ENCODE measurements at places on chromosomes 5 and 9.

- no peak for DNase-seq
These were observed 63.9 kb downstream of the PCDH1 start for GRCh38 chr5:141814064-141814964.

DNA sequence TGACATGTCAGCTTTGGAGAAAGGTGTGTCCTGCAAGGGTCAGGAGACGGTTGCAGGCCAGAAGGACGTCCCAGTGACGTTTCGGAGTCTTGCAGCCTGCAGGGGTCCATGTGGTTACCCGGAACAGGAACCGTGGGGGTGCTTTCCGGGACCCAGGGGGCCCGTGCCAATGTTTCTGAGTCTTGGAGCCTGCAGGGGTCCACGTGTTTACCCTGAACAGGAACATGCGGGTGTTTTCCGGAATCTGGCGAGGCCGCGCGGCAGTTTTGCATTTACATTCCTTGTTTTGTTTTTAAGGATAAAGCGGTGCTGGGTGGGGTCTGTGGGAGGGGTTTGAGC is 30.6 kb downstream of the NKD2 start:
- no peak for DNase-seq

DNA sequence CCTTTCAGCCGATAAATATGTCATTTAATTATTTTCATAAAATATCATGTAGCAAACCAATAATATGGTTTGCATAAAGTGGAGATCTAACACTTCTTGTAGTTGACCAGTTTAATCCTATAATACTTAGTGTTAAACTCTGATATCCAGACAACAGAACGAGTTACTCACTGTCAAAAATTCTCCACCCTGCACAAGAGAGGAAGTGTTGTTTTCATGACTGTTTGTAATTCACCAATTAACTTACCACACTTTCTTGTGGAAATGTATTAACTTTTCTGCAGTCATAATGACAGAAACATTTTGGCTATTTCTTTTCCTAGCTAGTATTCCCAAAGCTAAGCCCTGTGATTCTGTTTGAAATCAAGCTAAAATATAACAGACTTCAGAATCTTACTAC is 555.3 kb upstream of the FTMT start:
- no peak for DNase-seq

GRCh38 chr9:123756484-123757106 is 173.3 kb downstream of the DENND1A start:
- DNase-seq, result no peak

GRCh38 chr9:81626511-81626910 is 62.8 kb downstream of the TLE1 start:
- DNase-seq, result no peak

DNA sequence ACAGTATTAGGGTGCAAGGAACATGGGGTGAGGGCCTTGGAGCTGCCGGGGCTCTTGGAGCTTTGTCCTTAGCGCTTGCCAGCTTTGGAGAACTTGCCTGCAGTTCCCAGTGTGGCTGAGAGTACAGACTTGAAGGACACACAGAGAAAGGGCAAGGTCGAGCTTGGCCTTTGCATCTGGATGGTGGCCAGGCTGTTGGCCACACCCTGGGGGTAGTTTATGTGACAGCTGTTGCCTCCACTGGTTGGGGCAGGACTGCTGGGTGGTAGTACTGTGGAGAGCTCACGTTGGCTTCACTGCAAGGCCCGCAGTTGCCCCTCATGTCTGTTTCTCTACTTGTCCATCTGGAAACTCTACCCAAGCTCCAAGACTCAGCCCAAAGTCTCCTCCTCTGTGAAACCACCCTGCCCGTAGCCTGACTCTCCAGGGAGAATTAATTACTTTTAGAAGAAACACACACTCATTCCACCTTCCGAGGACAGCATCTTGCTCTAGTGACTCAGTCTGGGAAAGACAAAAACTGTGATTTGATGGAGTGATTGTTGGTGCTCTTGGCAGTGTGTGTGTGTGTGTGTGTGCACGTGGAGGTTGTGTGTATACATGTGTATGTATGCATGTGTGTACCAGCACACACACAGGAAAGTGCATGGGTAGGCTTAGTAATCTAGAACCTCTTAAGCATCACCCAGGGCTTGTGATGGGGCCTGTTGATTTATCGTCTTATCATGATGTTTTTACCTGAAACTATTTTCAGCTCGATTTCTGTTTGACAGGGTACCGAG is 57.8 kb downstream of the TENT4A start:
- no peak for DNase-seq

DNA sequence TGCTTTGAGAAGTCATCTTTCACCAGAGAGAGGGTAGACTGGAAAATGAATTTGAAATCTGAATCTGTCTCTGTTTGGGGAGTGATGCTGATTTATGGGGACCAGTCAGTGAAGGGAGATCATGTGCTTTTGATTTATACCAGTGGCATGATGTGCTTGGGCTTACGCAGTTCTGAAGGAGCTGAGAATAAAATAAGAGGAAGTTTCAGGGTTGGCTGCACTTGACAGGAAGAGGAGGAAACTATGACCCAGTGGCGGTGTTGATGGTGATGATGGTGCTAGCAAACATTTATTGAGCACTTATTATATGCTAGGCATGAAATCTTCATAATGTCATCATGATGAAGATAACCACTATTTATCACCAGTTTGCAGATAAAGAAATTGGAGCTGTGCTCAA is 136.4 kb upstream of the GLRA1 start:
- no peak for DNase-seq

DNA sequence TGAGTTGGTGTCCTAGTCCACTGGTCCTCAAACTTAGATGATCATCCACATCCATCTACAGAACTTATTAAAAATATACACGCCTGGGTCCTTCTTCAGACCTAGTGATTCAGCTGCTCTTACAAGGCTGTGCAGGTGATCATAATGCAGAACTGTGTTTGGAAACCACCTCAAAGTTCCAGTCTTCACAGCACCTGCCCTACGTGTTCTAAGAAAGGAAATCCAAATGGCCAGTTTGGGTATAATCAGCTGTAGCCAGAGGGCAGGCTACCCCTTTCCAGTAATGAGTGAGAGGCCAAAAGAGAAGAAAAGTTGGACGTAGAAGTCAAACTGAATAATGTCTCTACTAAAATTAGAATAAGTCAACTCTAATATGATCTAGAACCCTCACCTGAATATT is 15.4 kb downstream of the REEP5 start:
- DNase-seq, result no peak

DNA sequence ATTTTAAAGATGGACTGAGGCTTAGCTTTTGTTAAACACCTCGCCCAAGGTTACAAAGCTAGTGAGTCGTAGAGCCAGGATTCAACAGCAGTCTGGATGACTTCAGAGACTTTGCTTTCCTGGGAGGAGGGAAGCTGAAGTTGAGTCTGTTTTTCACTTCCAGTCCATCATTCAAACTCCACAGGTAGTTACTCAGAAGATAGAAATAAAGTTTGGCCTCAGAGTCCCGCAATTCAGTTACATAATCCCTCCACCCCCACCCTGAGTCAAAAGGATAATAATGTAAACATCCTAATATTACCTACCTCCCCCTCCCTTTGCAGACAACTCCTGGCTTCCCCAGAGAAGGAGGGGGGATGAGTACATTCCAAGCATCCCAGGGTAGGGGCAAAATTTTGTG is 8.1 kb downstream of the HBEGF start:
- DNase-seq, result no peak

GRCh38 chr9:130938184-130938651 is 829 bp downstream of the FIBCD1 start:
- no peak for DNase-seq

DNA sequence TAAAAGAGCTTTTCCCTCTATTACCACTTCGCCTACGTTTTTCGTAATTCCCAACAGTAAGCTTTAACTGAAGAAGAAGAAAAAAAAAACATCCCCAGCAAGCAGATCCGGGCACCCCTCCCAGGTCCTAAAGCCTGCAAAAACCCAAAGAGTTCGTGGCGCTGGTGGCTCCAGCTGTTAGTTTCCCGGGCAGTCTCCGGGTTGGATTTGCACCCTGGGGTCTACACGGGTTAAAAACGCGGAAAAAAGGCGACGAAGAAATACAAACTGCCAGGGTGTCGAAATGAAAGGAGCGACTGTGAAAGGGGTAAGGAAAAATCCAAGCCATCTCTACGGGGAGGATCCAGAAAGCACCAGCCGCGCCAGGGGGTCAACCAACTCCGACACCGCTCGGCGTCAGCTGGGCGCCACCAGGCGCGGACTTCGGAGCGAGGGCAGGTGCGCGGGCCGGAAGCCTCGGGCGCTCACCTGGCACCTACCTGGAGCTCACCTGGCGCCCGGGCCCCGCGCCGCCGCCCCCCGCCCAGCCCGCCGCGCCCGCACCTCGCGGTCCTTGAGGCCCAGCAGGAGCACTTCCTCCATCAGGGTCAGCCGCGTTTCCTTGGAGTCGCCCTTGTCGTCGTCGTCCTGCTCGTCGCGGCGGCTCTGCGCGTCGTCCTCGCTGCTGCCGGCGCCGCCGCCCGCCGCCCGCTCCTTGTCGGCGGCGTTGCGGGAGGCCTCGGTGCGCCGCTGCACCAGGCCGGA is 680 bp downstream of the GOLPH3 start:
- DNase-seq, result peak; percentile 30

DNA sequence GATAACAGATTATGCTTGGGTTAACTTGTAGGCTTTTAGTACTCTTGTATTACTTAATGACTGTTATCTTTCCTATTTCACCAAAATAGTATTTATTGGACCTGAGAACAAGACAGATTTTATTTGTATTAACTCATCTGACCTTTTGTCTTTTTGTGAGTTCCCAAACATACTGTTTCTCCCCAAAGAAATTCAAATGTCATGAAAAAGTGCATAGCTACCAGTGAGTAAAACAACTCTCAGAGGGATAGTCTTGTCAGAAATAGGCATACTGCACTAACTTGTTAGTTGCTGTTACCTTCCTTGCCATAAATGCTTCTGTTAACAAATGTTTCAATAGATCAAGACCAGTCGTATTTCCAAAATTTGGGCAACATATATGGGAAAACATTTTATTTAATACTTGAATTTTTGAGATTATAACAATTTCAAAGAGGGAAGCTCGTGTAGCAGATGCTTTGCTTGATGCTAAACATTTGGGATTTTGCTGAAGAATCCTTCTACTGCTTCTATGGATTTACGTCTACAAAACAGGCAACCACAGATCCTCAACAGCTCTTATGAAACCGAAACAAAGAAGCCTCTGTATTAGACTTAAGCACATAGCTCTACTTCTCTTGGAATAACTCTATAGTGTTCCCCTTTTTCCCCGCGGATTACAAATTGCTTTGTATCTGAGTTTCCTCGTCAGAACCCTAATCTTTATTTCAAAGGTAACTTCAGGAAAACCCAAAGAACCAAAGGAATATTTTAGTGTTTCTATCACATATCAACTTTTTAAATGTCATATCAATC is 248.8 kb downstream of the MCTP1 start:
- DNase-seq, result no peak

- no peak for DNase-seq
These were observed 49.9 kb upstream of the GDNF start for GRCh38 chr5:37889612-37890317.

DNA sequence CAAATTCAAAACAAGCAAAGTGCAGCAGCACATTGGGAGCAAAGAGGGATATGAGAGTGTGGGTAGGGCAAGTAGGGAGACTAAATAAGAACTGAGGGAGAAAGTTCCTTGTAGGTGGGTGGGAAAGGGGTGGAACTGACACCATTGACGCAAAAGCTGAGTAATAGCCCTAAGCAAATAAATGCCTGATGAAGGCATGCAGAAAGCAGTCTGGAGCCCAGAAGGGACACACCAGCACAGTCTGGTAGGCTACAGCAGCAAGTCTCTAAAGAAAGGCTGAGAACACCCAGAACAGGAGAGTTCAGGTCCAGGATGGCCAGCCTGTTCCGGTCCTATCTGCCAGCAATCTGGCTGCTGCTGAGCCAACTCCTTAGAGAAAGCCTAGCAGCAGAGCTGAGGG is at the start of gene INSL4:
Gene INSL4 (plus strand): TSS at position 208 of the 400 bp plus-strand sequence. CDS start 105 bp downstream, at position 313.
- no peak for DNase-seq

GRCh38 chr5:41558295-41558694 is 47.9 kb upstream of the PLCXD3 start:
- no peak for DNase-seq

- no peak for DNase-seq
These were observed 316.2 kb upstream of the SMARCA2 start for GRCh38 chr9:1698991-1699390.

- no peak for DNase-seq
These were observed 79.0 kb downstream of the GLDC start for GRCh38 chr9:6566409-6567139.

DNA sequence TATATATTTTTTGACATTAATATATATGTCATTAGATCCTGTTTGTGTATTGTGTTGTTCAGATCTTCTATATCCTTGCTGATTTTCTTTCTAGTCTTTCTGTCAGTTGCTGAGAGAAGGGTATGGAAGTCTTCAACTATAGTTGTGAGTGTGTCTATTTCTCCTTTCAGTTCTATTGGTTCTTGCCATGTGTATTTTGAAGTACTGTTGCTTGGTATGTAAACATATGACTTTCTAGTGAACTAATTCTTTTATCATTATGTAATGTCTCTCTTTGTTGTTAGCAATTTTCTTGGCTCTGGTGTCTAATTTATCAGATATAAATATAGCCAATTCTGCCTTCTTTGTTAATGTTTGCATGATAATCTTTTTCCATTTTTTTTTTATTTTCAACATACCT is 84.3 kb upstream of the CAST start:
- no peak for DNase-seq

GRCh38 chr9:94672811-94673487 is 33.6 kb upstream of the FBP1 start:
- no peak for DNase-seq

GRCh38 chr9:4905135-4905490 is 80.0 kb upstream of the JAK2 start:
- DNase-seq, result no peak

- DNase-seq, result no peak
These were observed 132.5 kb downstream of the HSD17B3 start for GRCh38 chr9:96169484-96169883.

DNA sequence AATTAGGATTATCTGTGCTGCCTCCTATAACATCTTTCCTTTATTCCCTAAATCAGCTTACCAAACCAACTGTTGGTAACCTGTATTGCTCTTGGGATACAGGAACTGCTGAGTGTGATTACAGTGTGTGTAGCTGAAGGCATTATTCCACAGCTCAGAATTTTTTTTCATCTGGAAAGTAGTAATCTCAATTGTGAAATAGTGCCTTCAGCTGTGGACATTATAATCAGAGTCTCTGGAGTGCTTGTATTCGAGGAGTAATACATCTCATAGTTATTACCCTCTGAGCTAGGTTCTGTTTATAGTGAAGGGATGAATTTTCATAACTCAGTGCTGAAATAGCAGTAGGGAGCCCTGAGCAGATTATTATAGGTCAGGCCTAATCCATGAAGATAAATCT is 199.5 kb downstream of the MAST4 start:
- no peak for DNase-seq

- DNase-seq, result no peak
These were observed 1062.3 kb upstream of the CDH10 start for GRCh38 chr5:25707093-25707492.

- DNase-seq, result no peak
These were observed 11.1 kb downstream of the FGF1 start for GRCh38 chr5:142674531-142675469.

GRCh38 chr9:588981-589380 is 252.5 kb upstream of the DMRT1 start:
- no peak for DNase-seq

- DNase-seq, result no peak
These were observed 46.3 kb downstream of the DENND1A start for GRCh38 chr9:123883634-123884033.

Measured in activated gamma-delta T cell (primary cell).